ENCODE measurements at places on chromosomes 12 and 14. TPM values are rescaled to one million over a fixed set of nuclear protein-coding genes. Genes with fewer than 3 reads are reported as not detected.

The ALDH6A1 gene
- polyA plus RNA-seq, result 22.0 TPM

The SYNE3 gene
- polyA plus RNA-seq, result 2.7 TPM

The JPH4 gene
- 0.14 TPM for polyA plus RNA-seq

The TRHDE gene
- polyA plus RNA-seq, result not detected

The HOXC12 gene
- not detected for polyA plus RNA-seq

The CACNB3 gene
- 0.32 TPM for polyA plus RNA-seq

The AGAP2 gene
- 5.0 TPM for polyA plus RNA-seq

The FBRSL1 gene
- polyA plus RNA-seq, result 0.78 TPM

- H3K36me3 ChIP-seq, result no peaks in the 10 kb centered on the region
- no peaks in the 10 kb centered on the region for H3K4me1 ChIP-seq
- H3K4me3 ChIP-seq, result no peak overlapping the region
- no peak overlapping the region for H3K27ac ChIP-seq
These were observed 20.3 kb upstream of the HSPB8 start for GRCh38 chr12:119158402-119158801.

DNA sequence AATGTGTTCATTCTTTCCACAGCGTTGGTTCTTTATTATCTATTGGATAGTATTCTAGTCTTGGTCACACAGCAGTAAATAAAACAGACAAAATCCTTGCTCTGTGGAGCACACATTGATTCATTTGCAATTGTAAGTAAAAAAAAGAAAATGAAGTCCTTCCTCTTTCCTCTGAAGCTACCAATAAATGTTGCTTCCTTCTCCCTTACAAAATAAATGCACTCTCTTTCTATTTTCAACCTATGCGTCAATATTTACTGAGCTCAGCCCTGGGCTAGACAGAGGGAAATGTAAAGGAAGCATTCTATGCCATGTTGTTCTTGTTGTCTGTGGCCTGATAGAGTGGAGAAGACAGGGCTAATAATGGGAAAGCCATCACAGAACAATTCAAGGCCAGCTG, 2.9 kb downstream of the ABHD12B start:
- H3K27me3 ChIP-seq, result peaks cover 42% of the 10 kb centered on the region
- H3K27ac ChIP-seq, result no peak overlapping the region
- H3K4me1 ChIP-seq, result peaks cover 16% of the 10 kb centered on the region
- H3K36me3 ChIP-seq, result no peaks in the 10 kb centered on the region

DNA sequence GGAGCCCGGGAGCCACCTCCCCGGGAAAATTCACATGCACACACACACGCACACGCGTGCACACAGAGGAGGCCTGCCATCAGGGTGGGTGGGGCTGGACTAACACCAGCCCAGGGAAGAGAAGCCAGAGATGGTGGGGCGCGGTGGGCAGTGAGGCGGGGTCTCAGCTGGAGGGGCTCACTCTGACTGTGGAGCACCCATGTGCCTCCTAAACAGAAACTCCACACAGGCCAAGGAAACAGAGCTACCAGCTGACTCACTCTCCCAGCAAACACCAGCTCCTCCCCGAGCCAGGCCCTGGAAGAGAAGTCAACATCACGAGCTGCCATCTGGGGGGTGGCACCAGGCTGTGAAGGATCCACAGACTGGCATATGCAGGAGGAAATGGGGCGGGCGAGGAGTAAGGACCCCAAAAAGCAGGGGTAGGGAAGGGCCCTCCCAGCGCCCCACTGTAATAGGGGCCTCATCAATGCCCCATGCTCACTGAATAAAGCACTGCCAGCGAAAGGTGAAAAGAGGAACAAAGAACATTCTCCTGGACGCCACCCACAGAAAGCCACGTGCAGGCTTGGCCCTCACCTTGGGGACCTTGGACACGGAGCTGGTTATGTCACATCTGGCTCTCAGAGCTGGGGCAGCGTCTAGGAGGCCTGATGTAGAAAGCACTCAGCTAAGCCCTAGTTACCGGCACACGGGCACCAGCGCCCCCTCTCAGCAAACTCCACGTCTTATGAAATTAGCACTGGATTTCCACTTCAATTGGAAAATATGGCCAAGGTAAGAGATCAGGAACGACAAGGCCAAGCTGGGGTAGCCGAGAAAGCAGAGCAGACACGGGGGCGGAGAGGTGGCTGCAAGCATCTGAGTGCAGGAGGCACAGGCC, 8.4 kb upstream of the INF2 start:
- no peak overlapping the region for H3K27ac ChIP-seq
- no peak for DNase-seq
- H3K36me3 ChIP-seq, result no peaks in the 10 kb centered on the region
- peaks cover 29% of the 10 kb centered on the region for H3K4me1 ChIP-seq
- H3K4me3 ChIP-seq, result no peak overlapping the region

DNA sequence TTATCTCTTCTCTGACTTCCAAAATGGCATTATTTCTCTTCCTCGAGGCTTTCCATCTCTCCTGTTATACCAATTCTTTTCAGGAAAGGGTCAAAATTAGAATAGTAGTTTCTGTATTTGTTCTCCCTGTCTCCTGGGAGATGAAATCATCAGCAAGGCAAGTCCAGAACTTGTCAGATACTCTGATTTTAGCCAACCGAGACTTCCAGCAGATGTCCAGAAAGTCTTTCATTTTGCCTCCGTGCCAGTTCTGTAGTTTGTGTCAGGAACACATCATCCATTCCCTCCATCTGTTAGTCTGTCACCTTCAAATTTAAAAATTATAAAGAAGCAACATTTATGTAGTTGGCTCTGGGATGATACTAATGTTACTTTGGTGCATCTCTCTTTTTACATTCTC, 275.7 kb downstream of the CCDC59 start:
- H3K4me3 ChIP-seq, result no peak overlapping the region
- no peak overlapping the region for H3K27ac ChIP-seq
- H3K4me1 ChIP-seq, result no peaks in the 10 kb centered on the region
- H3K27me3 ChIP-seq, result no peaks in the 10 kb centered on the region
- no peak for DNase-seq

DNA sequence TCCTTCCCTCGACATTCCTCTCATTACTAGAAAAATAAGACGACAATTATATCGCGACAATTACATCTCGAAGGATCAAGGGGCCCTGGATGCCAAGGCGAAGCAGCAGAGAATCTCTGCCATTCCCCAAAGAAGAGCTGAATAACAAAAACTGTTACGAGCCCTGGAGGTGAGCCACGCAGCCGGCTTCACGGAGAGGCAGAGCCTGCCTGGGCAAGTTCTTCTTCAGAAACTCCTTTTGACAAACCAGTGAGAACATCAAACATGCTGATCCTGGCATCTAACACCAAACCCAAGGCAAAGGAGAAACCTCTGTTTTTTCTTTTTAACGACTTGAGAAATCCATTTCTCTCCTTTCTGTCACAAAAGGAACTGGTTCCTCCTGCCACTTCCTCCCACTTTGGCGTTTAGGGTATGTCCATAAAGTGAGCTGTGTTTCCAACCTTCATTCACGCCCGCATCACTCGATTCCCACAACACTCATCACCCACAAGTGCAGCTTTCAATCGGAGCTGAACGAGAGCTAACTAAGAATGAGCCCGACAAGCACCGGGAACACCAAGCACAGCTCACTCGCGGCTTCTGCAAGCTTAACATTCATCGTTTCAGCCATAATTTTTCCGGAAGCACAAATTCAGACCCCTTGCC, 21.5 kb downstream of the CCDC88C start:
- H3K27ac ChIP-seq, result peak overlapping the region; percentile 96
- no peak for DNase-seq
- H3K4me1 ChIP-seq, result peaks cover 98% of the 10 kb centered on the region
- peak overlapping the region; percentile 80 for H3K4me3 ChIP-seq
- peaks cover 18% of the 10 kb centered on the region for H3K36me3 ChIP-seq

- H3K4me1 ChIP-seq, result no peaks in the 10 kb centered on the region
- H3K27me3 ChIP-seq, result no peaks in the 10 kb centered on the region
- H3K4me3 ChIP-seq, result no peak overlapping the region
- H3K36me3 ChIP-seq, result no peaks in the 10 kb centered on the region
- no peak for DNase-seq
These were observed 190.1 kb downstream of the BCL11B start for GRCh38 chr14:99081880-99082279.

DNA sequence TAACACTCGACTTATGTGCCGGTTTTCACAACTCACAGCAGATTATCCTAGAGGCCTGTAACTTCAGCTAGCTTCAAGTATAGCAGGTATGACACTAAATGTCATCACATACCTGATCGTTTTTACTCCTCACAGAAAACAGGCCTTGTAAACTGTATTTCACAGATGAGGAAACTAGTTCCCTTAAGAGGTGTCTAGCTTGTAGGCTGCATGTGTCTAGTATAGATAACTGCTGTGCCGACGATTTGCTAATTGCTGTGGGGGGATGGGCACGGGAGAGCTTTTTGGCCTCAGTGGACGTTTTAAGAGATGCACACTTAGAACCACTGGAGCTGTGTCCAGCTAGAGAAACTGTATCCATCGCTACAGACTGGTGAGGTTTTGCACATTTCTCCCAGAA, 78.8 kb downstream of the PAPOLA start:
- no peak for DNase-seq
- H3K36me3 ChIP-seq, result no peaks in the 10 kb centered on the region
- no peaks in the 10 kb centered on the region for H3K4me1 ChIP-seq

DNA sequence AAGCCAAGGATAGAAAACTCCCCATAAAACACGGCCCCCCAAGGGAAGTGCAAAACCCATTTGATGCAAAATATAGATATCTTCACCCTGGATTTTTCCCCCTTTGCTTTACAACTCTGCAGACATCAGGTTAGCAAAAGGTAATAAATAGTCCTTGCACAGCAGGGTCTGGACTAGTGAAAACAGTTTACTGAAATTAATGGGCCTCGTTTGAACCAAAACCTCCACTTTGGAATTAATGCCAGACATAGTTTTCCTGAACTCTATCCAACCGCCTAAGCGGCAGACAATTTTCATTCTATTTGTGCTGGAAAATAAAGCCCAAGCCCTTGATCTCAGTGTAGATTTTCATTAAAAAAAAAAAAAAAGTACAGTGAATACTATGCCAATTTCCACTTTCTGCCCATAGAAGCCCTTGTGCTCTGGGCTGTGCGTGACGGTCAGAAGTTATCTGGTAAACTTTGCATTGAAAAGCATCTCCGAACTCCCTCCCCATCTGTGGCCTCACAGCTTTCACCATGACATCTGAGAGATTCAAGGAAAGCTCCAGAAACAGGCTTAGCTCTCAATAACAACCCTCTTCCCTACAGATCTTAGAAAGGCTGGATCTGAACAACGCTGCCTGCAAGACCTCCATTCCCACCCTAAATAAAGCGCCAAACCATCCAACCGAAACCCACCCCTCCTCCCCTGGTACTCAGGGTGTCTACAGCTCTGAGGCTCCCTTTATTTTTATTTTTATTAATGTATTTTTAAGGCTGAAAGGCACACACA, 11.0 kb upstream of the IRF2BPL start:
- peak overlapping the region; percentile 96 for H3K27ac ChIP-seq
- H3K36me3 ChIP-seq, result no peaks in the 10 kb centered on the region
- DNase-seq, result no peak
- peak overlapping the region; percentile 74 for H3K4me3 ChIP-seq
- H3K4me1 ChIP-seq, result peaks cover 86% of the 10 kb centered on the region

DNA sequence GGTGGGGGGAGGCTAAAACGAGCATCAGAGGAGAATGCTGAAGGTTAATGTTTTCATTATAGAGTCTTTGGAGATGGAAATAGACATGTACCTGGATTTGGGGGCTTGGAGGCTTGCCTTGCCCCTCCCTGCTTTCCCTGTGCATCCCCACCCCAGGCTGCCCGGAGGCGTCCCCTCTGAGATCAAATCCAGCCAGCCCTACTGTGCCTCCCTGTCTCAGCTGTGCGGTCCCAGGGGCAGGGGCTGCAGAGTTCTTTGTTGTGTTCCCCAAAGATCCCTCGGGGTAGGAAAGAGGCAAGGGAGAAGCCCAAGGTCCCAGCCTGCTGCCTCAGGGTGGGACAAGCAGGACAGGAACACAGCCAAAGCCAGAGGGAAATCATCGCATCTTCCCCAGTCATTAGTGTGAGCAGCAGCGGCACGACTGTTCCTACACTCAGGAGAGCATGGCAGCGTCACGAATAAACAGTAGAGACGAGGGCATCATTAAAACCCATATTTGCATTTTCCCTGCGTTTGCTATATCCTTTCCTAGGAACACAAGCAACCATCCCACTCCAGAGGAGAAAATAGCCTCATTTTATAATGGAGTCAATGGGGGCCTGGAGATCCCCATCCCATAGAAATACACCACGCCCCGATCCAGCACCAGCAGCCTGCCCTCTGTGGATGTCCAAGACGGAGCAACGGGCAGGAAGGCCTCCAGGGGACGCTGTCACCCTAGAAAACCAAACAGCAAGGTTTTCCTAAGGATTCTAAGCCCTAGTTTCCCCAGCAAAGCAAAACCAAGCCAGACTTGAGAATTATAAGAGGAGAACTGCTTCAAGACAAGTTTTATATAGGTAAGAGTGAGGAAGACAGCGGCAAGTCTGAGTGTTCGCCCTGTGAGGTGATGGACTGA, 32.4 kb downstream of the ANO2 start:
- DNase-seq, result no peak
- no peaks in the 10 kb centered on the region for H3K36me3 ChIP-seq
- H3K27ac ChIP-seq, result no peak overlapping the region
- no peaks in the 10 kb centered on the region for H3K4me1 ChIP-seq
- no peaks in the 10 kb centered on the region for H3K27me3 ChIP-seq

DNA sequence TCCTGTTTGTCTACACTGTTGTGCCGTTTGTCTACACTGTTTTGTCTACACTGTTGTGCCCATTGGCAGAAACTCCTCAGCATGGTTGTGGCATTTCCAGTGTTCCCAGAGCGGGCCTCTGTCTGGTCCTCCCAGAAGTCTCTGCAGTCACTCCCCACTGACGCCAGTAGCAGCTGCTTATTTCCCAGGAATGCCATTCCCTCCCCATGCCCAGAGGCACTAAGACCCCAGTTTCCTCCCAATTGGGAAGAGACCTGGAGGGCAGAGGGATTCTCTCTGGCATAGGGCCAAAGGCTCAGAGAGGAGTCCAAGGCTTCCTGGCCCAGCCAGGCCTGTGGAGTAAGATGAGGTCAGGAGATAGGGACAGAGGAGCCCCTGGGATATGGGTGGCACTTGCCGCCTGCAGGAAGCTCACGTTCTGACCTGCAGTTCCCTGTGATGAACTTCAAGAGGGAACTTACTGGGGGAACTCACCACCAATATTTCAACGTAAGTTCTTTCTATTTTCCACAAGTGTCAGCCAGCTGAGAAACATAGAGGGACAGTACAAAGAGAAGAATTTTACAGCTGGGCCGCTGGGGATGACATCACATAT, 69.1 kb downstream of the TNFAIP2 start:
- H3K4me3 ChIP-seq, result no peak overlapping the region
- no peaks in the 10 kb centered on the region for H3K36me3 ChIP-seq
- H3K27ac ChIP-seq, result no peak overlapping the region
- H3K4me1 ChIP-seq, result peaks cover 8% of the 10 kb centered on the region
- peaks cover 7% of the 10 kb centered on the region for H3K27me3 ChIP-seq

GRCh38 chr12:116087962-116088361, 189.5 kb downstream of the MED13L start:
- no peaks in the 10 kb centered on the region for H3K4me1 ChIP-seq
- no peak overlapping the region for H3K4me3 ChIP-seq
- DNase-seq, result no peak
- H3K27me3 ChIP-seq, result no peaks in the 10 kb centered on the region
- H3K27ac ChIP-seq, result no peak overlapping the region

DNA sequence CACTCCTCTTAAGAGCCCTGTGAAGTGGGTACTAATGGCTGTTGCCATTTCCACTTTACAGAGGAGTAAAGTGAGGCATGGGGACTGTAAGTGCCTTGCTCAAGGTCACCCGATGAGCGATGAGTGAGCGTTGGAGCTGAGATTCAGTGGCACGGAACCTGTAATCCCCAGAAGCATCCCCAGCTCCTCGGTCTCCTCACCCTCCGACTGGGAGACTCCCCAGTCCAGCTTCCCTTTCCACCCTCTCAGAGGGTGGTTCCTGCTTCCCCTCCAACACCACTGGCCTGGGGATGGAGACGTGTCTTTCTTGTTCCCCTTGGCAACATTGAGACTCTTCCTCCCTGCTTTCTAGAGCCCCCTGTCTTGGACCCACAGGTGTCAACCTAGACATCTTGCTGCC, 32.6 kb downstream of the TMEM63C start:
- H3K27me3 ChIP-seq, result no peaks in the 10 kb centered on the region
- no peaks in the 10 kb centered on the region for H3K4me1 ChIP-seq
- no peak for DNase-seq
- H3K27ac ChIP-seq, result no peak overlapping the region
- H3K36me3 ChIP-seq, result no peaks in the 10 kb centered on the region

All from CD4-positive, CD25-positive, alpha-beta regulatory T cell (primary cell).